ENCODE measurements at places on chromosomes 1 and 21.

DNA sequence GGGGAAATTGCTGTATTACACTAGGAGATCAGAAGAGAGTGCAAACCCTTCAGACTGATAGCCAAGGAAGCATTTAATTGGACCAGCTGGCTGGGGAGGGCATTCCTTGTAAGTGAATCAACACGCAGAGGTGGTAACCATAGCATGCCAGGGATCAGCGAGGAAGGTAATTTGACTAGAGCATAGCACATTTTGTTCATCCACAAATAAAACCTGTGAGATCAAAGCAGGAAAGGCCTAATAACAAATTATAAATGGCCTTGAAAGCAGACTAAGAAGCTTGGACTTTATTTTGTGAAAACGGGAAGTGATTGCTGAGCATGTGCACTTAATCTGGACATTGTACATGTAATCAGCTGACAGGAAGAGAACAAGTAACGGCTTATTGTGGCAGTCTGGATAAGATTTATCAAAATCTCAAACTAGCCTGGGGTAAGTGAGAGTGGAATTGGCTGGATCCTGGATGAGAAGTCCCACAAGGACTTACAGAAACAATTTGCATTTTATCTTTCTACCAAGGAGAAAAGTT is 11.7 kb upstream of the CD55 start:
- DNase-seq = no peak

DNA sequence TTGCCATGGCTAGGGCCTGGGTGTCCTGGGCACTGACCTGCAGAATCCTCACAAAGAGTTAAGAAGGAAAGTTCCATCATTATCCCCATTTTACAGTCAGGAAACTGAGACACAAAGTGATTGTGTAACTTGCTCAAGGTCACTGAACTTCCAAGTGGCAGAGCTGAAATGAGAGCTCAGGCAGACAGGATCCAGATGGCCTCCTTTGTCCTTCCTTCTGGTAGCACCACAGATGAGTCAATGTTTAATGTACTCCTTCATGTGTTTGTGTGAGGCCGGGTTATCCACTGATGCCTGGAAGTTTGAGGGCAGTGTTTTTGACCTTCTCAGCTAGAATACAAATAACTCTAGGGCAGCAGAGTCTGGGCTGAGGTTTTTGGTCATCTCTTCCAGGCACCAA is 207.0 kb downstream of the TNR start:
- no peak for DNase-seq

DNA sequence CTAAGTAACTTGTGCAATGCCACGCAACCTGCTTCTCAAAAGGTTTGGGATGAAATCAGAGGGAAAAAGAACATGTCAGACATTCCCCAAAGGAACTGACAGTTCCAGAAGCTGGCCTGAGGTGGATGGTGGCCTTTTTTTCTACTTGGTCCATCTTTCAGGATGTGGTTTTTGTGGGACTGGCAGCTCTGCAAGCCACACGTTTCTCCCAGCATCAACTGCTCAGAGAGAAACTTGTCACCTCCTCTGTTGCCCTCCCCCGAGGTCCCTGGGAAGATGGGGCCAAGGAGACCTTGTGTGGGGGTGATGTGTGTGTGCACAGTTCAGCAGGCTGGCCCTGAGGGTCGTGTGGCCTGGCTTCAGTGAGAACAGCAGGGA is 2.5 kb upstream of the DHRS3 start:
- DNase-seq = no peak

- no peak for DNase-seq
Observed at GRCh38 chr1:46423574-46424240, 29.6 kb downstream of the FAAH start.

DNA sequence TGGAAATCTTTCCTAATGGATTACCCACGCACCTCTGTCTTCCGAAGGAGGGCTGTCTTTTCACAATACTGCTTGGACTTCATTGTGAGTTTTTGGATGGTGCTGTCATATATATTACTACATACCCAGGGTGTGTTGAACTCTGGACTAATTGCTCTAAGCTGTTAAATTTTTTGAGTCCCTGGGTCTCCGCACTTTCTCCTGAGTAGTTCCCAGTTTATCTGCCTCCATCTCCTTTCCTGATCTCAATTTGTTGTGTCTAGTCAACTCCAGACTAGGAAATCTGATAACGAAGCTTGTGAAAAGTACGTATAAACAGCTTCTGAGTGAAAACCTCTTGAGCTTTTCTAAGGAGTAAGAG is 211.1 kb downstream of the ROR1 start:
- no peak for DNase-seq

GRCh38 chr1:28365864-28366263 is 3.7 kb upstream of the PHACTR4 start:
- no peak for DNase-seq

GRCh38 chr1:35231287-35231686 is 37.2 kb upstream of the ZMYM4 start:
- no peak for DNase-seq

DNA sequence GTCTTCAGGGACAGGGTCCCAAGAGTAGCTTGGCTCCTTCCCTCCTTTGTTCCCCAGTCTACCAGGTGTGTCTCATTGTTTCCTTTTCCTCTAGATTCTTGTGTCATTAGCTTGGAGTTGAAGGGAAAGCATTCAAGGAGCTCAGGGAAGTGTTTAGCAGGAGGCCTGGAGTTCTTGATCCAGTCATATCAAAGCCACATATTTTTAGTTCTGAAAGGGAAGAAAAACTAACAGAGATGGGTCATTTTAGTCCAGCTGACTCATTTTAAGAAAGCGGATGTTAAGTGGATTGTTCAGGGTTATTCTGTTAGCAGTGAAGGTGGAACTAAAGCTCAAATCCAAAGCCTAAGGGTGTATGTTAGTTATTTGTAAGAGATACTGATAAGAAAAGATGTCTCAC is 721 bp downstream of the C1orf54 start:
- no peak for DNase-seq

DNA sequence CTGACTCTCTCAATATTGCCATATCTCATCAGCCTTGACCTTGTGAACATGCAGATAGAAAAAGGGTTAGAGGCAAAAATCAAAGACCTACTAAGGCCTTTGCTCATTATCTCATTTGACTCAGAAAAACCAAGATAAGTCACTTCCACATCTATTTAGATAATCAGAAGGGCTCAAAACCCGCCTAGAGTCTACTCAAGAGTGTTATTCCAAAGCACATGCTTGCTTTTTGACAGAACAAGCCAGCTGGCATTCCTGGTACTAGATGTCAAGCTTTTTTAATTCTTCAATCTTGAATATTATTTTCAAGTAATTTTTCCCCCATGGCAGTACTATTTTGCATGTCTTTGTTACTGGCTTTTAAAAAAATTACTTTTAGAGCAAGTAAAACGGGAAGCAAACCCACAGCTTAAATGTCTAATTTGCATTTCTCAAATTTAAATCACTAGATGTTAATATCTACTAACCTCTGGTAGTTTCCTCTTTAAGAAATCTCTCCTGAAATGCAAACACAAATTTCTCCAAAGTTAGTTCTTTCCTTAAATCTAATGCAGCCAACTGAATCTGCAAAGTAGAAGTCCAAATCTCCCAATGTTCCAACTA is 51.5 kb downstream of the APP start:
- no peak for DNase-seq

DNA sequence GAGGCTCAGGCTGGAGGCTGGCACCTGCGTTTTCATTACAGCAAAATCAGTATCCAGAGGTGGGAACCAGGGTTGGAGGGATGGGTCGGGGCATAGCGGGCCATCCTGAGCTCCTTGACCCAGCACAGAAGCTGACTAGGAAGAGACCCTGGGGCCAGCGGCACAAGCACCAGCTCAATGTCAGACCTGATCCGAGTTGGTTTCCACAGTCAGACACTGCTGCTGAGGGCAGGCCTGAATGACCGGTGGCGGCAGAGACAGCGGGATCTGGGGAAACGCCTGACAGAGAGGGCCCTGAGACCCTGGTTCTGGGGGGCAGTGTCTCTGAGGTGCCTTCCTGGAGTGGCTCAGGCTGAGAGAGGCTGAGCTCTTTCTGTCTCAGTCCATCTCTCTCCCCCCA is 162.0 kb upstream of the C1orf174 start:
- no peak for DNase-seq

- no peak for DNase-seq
Observed at GRCh38 chr21:31502537-31503143, 156.9 kb upstream of the SOD1 start.

DNA sequence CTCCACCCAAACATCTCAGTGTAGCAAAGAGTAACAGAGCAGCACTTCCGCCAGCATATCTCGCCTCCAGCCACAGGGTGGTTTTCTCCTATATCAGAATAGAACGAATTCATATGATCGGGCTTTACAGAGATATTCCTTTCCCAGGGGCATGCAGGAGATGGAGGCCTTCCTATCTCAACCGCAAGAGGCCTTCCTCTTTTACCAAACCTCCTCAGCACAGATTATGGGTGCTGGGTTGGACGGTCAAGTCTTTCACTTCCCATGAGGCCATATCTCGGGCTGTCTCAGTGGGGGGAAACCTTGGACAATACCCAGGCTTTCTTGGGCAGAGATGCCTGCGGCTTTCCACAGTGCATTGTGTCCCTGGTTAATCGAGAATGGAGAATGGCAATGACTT is 65.8 kb downstream of the OVGP1 start:
- no peak for DNase-seq
